ENCODE measurements at places on chromosomes 2 and 18. TPM values are rescaled to one million over a fixed set of nuclear protein-coding genes. Genes with fewer than 3 reads are reported as not detected.

LYPD6 gene
- total RNA-seq = 8.9 TPM

POTEI gene
- total RNA-seq = 0.20 TPM

CYP27A1 gene
- total RNA-seq = 5.4 TPM

DARS1 gene
- total RNA-seq = 85.9 TPM

CYBRD1 gene
- total RNA-seq = 12.6 TPM
